Renal cortex interstitium (tissue), 15 donors: ENCODE measurements at places on chromosomes 12 and 14. TPM values are rescaled to one million over a fixed set of nuclear protein-coding genes. Genes with fewer than 3 reads are reported as not detected.

DNA sequence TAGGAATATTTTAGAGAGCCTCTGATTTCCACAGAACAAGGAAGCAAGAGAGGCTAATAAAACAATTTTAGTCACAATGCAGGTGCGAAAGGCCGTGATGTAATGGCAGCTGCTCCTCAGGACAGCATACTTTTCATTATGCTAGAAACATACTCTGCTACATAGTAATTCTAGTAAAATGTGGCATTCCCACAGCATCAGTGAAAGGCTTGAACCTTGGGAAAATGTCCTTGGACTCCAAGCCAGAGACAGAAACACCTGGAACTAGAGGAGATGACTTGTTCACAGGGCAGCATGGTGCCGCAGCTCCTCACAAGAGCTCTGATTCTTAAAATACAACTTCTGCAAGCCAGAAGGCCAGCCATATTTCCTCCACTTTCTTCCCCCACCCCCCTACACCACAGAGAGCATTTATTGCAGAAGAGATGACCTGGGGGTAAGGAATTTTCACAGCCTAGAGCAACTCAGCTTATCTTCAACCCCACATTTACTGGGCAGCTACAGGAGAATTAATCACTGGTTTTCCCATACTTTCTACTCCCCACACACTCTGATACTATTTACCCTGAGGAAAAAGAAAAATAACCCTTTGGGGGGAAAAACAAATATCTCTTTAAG, 15.8 kb downstream of the ABCC9 start:
- no peak for DNase-seq

DNA sequence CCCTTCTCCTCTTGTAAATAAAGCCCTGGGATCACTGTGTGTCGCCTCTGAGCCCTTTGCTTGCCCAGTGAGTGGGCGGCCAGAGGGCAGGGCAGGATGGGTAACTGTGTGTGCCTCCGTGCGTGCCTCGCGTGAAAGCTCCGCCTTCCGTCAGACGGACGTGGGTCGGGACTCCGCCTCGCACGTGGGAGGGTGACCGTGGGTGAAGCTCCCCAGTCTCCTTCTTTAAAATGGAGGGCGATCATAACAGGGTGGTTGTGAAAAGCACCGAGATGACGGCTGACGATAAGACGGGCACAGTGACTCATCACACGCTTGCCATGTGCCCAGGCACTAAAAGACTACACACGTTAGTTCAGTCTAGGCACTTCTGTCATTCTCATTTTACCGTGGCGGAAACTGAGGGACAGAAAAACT, 9.2 kb downstream of the PHB2 start:
- no peak for DNase-seq

DNA sequence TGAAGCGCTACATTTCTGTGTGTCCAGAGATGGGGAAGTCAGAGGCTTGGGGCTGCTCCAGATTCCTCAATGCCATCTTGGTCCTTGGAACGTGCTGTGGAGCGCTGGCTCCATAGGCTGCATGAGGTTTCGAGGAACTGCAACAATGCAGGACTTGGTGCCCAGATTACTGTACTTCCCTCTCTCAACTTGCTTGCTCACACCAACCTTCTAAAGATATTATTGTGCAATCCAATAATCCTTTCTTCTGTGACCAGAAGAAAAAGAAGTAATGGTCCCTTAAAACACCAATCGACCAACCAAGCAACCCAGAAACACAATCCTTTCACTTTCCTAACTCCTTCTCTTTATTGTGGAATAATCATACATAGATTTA, 3.7 kb downstream of the PRICKLE1 start:
- DNase-seq, result no peak

Gene SSTR1
- polyA plus RNA-seq, result 2.1 TPM
